Activated CD8-positive, alpha-beta memory T cell treated with anti-CD3 and anti-CD28 coated beads for 1 hour (primary cell): ENCODE measurements at places on chromosomes 2 and 18.

DNA sequence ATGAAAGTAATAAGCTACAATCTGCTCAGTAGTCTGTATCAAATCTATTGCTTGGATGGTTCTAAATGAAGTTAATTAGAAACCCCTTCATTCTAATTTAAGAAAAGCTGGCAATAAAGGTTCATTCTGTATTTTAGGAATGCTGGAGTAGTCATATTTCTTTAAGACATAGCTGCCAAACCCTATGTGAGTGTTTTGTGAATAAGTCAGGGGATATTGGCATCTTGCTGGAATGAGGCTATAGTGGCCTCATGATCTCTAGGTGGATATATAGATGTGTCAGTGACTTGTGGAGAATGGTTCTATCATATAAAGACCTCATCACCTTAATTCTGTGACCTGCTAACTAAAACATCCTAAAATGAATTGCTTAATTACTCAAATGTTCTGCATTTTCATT is 196.3 kb downstream of the PDE1A start:
- no peak for DNase-seq

DNA sequence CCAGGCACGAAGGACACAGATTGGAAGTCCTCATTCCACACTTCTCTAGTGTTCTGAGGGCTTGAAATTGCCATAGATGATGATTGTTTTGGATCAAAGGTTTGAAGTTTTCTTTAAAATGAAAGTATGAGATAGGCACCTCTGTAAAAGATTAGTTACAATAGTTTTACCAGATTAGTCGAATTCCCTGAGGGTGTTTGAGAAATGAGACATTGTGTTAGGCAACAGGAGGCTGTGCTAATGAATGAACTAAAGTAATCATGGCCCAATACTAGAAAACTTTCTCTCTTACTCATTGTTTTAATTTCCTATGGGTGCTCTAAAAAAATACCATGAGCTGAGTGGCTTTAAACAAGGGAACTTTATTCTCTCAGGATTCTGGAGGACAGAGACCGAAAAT is 421.7 kb downstream of the RNF144A start:
- DNase-seq, result no peak

DNA sequence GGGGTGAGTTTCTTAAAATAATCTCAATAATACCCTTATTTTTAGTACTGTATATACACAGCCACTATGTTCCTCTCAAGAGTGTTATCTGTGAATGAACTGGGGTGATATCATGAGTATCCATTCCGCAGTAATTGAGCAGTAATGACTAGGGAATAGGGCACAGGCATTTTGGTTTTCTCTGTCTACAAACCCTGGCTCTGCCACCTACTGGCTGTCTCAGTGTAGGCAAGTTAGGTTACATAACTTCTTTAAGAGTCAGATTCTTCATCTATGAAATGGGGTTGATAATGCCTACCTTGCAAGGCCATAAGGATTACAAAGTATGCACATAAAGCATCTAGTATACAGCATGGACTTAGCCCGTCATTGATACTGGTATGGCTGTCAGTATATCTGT is 555.8 kb downstream of the NRXN1 start:
- DNase-seq, result no peak

GRCh38 chr18:35189510-35189909 is 51.3 kb upstream of the ZNF397 start:
- DNase-seq, result no peak

DNA sequence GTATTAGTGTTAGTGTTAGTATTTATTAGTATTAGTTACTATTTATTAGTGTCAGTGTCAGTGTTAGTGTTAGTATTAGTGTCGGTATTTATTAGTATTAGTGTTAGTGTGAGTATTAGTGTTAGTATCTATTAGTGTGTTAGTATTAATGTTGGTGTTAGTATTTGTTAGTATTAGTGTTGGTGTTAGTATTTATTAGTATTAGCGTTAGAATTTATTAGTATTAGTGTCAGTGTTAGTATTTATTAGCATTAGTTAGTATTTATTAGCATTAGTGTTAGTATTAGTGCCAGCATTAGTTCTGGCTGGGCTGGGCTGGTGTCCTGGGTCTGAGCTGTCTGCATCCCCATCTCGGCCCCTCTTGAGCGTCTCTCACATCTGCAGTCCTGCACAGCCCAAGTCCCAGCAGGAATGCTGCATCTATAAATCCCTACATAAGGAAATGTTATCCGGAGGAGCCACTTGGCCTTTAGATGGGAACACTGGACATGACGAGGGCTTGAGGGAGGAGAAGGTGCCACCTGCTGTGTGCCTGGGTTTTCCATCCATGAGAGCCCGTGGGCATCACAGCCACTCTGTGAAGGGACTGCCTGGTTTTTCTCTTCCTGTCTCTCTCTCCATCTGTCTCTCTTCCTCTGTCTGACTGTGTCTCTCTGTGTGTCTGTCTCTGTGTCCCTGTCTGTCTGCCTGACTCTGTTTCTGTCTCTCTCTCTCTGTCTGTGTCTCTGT is 33.6 kb downstream of the TWIST2 start:
- DNase-seq, result no peak

GRCh38 chr2:201964631-201965206 is 68.9 kb upstream of the FZD7 start:
- DNase-seq, result no peak

GRCh38 chr2:148966438-148966758 is 72.1 kb upstream of the LYPD6B start:
- no peak for DNase-seq

DNA sequence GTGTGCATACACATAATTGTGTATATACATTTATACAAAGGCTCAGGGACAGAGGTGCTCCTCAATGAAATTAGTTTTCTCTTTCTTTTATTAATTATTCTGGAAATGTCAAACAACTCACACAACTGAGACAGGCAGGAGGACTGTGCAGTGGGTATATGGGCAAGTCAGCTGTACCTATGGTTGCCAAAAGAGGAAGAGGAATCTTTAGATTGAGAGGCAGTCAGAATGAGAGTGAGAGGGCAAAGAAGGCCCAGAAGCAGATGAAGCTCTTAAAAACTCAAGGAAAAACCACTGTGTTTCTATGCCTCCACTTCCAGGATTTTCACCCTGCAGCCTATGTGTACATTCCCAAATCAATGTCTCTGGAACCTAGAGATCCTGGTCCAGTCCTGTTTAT is 79.1 kb downstream of the CACNB4 start:
- no peak for DNase-seq

- no peak for DNase-seq
Measured at GRCh38 chr2:210429403-210430137, 47.0 kb downstream of the LANCL1 start.

DNA sequence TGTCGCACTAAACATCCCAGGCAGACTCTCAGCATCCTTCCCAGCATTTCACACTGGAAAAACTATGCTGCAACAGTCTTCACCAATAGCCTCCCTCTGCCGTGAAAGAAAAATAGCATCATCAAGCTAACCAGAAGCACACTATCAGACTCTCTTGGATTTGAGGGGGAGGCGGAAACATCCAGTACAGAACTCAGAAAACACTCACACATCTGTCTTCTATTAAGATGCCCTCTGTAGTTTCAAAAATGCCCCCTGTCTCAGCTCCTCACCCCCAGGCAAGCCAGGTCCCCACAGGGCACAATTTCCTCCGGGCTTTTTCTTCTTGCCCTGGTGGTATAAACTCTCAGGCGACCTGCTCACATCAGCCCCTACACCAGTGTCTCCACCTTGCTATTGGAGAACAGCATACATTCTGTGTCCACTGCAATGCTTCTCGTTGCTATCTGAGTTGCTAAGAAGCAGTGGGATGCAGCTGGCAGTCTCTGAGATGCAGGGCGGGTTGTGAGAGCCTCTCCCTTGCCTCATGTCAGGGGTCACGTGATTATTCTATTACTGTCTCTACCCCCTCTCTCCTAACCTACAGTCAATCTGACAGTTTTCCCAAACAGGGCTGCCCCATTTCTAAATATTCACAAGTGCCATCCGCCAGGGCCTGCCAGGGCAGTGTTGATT is 189.9 kb downstream of the INO80D start:
- DNase-seq, result no peak

DNA sequence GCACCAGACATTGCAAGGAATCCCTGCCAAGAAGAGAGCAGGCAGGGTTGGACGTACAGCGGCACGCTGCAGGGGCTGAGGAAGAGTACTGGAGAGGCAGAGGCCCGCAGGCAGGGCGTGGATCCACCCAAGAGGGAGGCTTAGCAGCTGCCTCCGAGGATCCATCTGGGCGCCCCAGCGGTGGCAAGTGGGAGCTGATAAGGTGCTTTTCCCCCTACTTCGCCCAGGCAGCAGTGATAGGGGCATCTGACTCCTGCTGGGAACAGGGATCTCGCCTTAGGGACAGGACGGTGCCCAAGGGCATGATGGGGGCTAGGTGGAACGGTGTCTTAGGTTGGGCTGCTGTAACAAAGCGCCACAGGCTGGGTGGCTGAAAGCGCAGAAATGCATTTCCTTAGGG is 67.4 kb upstream of the HS6ST1 start:
- no peak for DNase-seq

DNA sequence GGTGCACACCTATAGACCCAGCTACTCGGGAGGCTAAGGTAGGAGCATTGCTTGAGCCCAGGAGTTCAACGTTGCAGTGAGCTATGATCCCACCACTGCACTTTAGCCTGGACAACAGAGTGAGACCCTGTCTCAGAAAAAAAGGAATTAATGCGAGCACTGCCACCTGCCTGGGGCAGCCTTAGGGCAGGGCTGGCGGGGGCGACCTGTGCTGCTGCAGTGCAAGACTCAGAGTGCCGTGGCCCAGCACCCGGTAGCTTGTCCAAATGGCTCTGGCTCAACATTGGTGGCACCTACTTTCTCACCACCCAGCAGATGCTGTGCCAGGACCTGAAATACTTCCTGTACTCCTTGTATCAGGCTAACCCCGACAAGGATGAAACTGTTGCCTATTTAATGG is 30.2 kb downstream of the STK25 start:
- no peak for DNase-seq

GRCh38 chr2:130390460-130391057 is 34.7 kb downstream of the PTPN18 start:
- DNase-seq, result no peak

DNA sequence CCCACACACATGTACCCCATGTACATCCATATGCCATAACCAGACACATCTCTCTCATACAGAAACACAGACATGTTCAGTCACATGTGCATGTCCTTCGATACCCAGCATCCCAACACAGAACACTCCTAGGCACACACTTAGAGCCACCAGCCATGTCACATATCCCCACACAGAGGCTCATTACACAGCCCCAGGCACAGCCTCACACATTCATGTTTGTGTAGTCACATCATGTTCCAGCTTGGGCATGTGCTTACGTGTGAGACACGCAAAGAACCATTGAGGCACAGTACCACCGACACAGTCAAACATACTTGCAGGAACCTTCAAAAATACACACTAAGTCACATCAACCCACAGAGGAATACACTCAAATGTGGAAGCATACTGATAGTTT is 17.3 kb downstream of the FBXO41 start:
- DNase-seq, result no peak

- DNase-seq, result no peak
Measured at GRCh38 chr2:226295123-226295522, 504.5 kb downstream of the IRS1 start.

DNA sequence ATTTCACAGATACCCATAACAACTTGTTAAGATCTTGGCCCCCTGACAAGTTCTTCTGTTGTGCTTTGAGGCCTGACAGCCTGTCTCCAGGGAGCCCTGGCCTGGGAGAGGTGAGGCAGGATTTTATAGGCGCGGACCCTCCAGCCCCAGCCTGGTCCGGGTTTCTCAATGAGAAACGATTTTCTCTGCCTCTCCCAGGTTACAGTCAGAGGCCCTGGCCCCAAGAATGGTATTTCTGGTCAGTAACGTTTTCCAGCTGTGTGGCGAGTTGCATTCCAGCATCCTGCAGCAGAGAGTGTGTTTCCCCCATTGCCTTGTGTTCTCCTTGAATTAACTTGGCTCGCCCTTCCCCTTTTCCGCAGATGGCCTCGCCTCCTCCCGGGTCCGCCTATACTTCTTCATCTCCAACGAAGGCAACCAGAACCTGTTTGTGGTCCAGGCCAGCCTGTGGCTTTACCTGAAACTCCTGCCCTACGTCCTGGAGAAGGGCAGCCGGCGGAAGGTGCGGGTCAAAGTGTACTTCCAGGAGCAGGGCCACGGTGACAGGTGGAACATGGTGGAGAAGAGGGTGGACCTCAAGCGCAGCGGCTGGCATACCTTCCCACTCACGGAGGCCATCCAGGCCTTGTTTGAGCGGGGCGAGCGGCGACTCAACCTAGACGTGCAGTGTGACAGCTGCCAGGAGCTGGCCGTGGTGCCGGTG is 3.0 kb downstream of the INHBB start:
- DNase-seq, result no peak

GRCh38 chr2:73963385-73964120 is 21.2 kb upstream of the TET3 start:
- DNase-seq, result no peak

GRCh38 chr2:86371527-86371926 is 34.1 kb upstream of the REEP1 start:
- DNase-seq, result no peak

GRCh38 chr2:216015722-216016464 is 2.5 kb upstream of the MREG start:
- no peak for DNase-seq

DNA sequence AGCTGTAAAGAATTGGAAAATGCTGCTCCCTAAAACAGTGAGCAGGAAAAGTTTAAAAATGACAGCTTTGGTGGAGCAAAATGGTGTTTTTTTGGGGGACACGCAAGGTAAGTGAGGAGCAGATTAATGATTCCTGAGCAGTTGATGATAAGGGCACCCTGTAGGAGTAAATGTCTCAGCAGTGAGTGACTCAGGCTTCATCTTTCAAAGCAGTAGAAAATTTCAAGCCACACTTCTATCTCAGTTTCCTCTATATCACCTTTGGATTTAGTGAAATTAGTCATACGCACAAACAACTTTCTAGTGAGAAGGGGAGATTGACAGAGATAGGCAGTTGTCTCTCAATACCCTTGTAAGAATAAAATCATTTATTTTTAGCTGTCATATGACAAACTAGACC is 709.0 kb upstream of the FAM98A start:
- no peak for DNase-seq

GRCh38 chr2:38495880-38496279 is 106.8 kb downstream of the HNRNPLL start:
- DNase-seq, result no peak

DNA sequence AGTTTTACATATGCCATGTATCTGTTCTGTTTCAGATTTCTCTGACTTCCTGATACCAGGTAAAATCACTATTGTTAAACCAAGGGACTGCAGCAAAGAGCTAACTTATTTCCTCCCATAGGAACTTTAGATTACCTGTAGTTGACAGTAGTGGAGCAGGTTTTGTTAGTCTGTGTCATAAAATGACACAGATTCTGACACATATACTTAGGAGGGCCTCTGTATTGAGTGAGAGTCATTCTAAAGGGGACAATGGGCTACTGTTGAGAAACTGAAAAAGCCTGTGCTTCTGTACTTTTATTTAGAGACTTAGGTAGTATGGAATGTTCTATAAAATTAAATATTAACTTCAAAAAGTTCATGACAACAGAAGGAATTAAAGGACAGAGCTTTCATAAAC is 48.2 kb downstream of the KCMF1 start:
- no peak for DNase-seq

GRCh38 chr2:122186761-122187222 is 431.3 kb downstream of the TSN start:
- DNase-seq, result no peak

GRCh38 chr2:206982360-206982955 is 43.1 kb downstream of the CPO start:
- DNase-seq, result no peak
